ENCODE measurements at places on chromosomes 7 and 10. TPM values are rescaled to one million over a fixed set of nuclear protein-coding genes. Genes with fewer than 3 reads are reported as not detected.

PARP12 gene
- polyA plus RNA-seq: 16.4 TPM

DUSP5 gene
- polyA plus RNA-seq: 14.4 TPM

ZNF316 gene
- polyA plus RNA-seq: 39.1 TPM

ARMC10 gene
- polyA plus RNA-seq: 65.5 TPM

OR2A1 gene
- polyA plus RNA-seq: 0.10 TPM

OR2A12 gene
- polyA plus RNA-seq: not detected

MINDY4 gene
- 11.4 TPM for polyA plus RNA-seq

All from right renal cortex interstitium (tissue), 3 donors.